ENCODE measurements at places on chromosomes 7 and 10.
A peak's percentile ranks its signal among the peaks of the same experiment; 100 is the strongest.

GRCh38 chr7:107069457-107069856, 25.0 kb downstream of the PRKAR2B start:
- DNase-seq: no peak

DNA sequence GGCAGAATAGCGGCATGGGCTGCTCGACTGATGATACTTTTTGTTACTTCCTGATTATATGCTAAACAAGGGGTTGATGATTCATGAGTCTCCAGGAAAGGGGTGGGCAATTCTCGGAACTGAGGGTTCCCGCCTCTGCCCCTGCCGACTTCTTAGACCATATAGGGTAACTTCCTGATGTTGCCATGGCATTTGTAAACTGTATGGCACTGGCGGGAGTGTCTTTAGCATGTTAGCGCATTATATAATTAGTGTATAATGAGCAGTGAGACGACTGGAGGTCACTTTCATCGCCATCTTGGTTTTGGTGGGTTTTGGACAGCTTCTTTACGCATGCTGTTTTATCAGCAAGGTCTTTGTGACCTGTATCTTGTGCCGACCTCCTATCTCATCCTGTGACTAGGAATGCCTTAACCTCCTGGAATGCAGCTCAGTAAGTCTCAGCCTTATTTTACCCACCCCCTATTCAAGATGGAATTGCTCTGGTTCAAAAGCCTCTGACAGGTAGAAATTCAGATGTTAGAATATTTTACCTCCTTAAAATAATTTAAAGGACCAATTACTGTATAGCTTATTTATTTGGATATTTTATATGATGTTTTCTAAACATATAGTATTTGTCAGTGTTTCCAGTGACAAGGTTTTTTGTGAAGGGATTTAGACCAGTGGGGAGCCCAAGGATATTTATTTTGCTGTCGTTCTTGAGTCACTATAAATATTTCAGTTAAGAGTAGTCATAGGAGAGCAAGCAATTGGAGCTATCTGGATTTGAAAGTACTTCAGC, 90.1 kb upstream of the PIK3CG start:
- no peak for DNase-seq

GRCh38 chr10:24993237-24993958, 22.6 kb downstream of the ENKUR start:
- no peak for DNase-seq

DNA sequence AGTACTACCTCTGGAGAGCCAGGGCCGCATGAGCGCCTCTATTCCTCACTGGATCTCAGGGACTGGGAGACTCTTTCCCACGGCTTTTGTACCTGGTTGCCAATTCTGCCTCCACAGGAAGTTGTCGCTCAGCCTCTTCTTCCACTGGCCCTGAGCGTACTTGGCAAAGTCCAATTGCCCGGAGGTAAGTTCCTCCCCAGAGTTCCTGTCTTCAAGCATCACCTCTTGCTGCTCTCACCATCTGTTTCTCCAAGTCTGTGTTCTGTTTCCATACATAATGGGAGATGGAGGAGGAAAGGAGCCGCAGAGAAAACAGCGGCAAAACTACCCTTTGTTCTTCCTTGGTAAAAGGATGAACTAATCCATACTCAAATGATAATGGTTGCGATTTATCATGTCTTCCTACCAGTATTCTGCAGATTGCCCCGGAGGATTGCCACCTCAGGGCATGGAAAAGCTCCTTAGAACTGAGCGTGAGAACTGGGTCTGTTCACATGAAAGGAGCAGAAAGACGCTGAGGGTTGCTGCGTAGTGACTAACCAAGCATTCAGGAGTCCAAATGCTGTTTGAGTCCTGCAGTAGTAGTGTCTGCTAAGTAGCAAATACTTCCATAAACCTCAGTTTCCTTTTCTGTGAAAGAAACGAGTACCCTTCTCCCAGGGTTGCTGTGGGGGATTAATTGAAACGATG, 170.2 kb upstream of the GLI3 start:
- no peak for DNase-seq

DNA sequence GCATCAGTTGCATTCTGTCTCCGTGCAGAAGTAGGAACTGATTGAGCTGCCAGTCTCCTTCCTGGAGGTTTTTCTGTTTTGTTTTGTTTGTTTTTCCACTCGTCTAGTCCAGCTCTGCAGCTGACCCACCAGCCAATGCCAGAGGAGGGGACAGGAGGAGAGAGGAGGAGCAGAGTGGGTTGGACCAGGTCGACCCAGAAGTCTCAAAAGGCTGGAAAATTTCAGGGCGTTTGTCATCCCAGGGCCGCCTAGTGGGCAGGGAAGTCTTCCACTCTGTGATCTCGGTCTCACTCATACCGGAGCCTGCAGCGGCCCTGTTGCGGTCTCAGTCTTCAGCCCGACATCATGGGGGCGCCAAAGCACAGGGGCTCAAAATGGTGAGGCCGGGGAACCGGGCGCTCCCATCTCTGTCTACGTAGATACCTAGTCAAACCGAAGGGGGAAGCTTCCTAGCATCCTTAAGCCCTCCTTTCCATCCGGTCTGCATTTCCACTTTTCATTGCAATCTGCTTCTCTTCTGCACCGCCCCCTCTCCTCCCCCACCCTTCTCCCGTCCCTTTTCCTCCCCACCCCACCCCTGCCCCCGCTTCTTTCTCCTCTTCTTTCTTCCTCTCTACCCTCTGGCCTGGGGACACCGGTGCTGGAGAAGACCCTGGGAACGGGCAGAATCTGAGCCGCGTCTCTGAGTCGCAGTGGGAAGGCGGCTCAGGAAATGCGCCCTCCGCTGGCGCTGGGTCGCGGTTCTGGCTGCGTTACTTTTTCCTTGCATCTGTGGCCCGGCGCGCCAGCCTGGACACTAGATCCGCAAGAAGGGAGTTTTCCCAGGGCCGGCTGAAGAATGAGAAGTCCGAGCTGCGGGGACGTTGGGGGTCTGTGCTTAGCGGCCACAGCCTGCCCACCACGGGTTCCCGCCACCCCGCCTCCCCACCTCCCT, 16.2 kb upstream of the PAX2 start:
- DNase-seq: no peak

DNA sequence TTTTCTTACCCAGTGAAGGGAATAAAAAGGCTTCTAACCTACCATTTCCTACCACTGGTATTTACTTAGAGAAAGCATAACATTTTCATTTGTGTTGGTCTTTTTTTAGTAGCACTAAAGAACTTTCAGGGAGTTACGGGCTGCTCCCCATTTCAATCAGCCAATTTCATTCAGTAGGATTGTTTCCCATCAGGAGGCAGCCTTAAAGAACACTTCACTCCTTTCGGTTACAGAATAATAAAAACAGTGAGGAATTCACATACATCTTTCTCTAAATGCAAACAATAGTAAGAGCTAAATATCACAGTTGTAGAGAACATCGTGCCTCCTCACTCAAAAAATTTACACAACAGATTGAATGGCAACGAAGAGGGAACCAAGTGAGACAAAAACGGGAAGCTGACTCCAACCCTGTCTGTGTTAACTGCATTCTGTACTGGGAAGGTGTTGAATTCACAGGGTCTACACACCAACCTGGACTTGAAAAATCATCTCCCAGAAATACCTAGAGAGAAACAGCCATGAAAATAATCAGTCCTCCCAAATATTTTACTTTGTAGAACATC, 55.5 kb upstream of the ABLIM1 start:
- no peak for DNase-seq

GRCh38 chr7:150848111-150848510, 4.2 kb upstream of the AOC1 start:
- DNase-seq: no peak

DNA sequence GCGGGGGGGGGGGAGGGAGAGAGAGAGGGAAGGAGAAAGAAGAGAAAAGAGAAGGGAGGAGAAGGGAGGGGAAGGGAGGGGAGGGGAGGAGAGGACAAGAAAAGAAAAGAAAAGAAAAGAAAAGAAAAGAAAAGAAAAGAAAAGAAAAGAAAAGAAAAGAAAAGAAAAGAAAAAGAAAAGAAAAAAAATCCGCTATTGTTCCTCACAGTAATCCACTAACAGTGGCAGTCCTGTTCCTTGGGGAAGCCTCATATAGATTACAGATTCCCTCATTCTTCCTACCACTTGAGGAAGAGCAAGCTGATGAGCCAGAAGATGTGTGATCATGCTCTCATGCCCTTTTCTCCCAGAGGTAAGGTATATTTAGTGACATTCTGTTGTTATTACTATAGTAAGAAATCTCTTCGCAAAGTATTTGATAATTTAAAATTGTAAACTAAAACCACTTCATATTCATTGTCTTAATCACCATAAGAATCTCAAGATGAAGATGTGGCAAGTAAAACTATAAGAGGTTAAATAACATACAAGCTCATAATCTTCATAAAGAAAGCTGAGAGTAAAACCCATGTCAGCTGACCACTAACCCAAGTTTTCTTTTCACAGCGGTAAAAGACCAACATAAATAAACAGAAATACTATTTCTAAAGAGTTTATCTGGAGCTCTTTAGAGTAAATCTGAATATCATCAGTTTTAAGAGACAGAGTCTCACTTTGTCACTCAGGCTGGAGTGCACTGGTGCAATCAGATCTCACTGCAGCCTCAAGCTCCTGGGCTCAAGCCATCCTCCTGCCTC, 128.1 kb downstream of the JMJD1C start:
- no peak for DNase-seq

DNA sequence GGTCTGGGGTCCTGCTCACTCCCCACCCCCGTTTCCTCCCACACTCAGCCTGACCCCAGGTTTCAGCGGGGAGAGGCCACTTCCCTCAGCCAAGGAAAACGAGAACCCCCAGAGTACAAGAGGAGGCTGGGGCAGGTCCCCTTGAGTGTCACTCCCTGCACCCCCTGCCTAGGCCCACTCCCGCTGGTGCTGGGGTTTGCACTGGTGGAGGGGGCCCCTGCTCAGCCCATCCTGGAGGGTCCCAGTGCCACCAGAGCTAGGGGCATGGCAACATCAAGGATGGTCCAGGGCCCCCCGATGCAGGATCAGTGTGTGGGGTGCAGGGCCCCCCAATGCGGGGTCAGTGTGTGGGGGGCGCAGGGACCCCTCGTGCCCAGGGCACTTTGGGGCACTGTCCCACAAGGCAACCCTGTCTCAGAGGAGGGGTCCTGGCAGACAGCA, 70.5 kb upstream of the KCTD7 start:
- DNase-seq: peak; percentile 73

GRCh38 chr7:111098011-111098925, 7.3 kb downstream of the LRRN3 start:
- DNase-seq: no peak

GRCh38 chr10:110893559-110894179, 21.9 kb downstream of the PDCD4 start:
- DNase-seq: no peak

DNA sequence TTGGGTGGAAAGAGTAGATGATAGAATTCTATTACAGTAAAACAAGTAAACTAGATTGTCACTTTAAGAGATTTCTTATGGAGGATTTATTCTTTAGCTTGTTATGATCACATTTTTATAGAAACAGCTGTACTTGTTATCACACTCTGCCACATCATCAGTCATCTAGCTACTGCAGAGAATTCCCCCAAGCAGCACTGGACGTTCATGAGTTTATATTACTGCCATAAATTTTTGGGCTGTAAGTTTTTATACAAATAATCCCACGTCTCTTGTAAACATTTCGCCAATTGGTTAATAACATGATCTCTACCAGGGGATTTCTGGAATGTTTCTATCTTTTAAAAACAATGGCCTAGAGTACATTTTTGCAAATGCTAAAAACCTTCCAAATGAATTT, 238.8 kb downstream of the POLR1F start:
- DNase-seq: no peak

GRCh38 chr10:91556691-91557566, 75.9 kb downstream of the PPP1R3C start:
- no peak for DNase-seq

- DNase-seq: no peak
Observed at GRCh38 chr7:38291650-38292049, 18.2 kb upstream of the TARP start.

DNA sequence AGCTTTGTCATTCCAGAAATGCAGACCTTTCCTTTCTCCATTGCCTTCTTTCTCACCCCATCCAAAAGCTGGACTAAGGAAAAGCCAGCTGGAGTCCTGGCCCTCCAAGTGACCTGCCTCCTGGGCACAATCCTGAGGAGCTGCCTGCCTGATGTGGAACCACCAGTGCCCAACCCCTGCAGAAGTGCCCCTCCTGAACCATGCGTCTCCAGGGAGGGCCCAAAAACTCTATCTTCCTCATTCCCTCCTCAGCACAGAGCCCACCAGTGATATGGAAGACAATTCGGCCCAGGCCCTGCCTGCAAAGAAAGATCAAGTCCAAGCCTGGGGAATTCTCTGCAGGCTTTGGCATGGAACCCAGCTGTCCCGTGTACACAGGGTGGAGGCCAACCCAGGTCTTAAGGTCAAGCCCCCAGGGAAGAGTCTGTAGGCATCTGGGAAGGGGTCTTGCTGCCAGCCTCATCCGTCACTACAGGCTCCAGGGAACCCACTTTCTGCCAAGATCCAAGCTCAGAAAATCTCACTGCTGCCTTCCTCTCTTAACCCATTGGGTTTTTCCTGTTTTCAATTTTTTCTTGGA, 3.5 kb upstream of the GRID1 start:
- no peak for DNase-seq

- DNase-seq: no peak
Observed at GRCh38 chr7:116546916-116547315, 22.1 kb downstream of the CAV1 start.

GRCh38 chr10:125370578-125370977, 210.2 kb upstream of the CTBP2 start:
- no peak for DNase-seq

DNA sequence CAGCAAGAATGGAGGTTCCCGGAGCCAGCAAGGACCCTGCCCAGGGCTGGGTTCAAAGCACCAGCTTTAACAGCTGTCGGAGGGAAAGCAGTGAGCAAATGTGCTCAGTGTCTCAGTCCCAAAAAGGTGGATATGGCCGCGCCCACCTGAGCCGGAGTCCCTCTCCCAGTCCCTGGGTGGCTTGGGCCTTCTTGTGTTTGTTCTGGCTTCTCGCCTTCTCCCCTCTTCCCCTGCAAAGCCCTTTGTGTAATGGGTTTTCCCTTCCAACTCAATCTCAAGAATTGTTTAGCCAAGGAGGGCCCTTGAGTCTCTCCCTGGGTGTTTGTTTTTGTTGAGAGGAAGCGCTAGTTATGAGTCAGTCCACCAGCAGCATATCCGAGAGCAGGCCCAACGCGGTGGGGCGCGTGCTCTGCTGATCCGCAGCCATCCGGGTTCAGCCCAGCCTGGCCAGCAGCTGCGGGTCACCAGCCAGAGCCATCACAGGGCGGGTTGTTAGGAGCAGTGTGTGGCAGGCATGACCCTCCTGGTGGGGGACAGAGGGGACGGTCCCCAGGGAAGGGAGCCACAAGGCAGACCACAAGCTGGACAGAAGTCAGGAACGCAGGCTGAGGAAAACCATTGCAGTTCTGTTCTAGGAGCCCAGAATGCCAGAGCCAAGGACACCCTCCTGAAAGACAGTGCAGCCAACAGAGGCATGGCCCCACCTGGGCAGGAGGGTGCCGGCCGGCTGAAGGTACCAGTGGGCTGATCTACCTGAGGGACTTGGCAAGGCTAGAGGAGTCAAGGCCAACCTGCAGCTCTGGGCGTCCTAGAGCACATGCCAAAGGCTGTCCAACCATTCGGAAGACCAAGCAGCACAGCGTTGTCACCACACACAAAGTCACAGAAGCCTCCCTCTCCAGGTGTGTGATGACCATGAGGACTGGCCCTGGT, 21.3 kb downstream of the CALML3 start:
- DNase-seq: peak; percentile 88
